ENCODE measurements at places on chromosomes 3 and 15.

DNA sequence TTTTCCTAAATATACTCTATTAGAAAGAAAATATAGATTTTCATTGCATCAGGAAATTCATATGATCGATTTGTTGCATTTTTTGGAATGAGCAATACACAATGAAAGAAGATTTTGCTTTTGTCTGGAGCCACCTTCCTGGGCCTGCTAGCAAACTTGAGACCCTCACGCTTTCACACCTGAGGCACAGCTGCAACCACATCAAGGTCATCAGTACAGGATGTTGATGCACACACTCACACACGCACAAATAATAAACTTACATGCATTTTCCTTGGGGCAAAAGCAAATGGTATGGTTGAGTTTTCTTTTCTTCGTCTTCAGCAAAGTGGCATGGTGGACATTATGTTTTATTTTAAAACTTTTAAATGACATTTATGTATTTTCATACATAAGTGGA is 64.8 kb upstream of the SATB1 start:
- ATAC-seq, result no peak

- no peak for ATAC-seq
Observed at GRCh38 chr15:86001200-86001599, 78.5 kb upstream of the AGBL1 start.

GRCh38 chr3:16975083-16975482 is 90.3 kb downstream of the PLCL2 start:
- peak; percentile 80 for ATAC-seq

GRCh38 chr15:85642065-85642692 is 152.5 kb downstream of the KLHL25 start:
- no peak for ATAC-seq

DNA sequence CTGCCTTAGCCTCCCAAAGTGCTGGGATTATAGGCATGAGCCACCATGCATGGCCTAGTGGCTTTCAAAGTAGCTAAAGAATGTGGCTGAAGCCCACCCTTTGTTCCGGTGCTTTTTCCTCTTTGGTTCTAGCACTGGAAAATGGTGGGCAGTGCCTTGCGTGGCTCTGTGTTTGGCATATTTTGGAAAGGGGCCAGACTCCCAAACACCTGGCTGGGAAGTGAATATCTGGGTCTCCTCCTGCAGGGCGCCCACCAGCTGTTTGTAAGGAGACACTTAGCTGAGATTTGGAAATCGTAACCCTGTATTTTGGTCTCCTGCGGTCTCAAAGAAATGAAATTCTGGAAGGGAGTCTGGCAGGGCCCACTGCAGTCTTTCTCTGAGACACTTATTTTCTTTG is 336.4 kb downstream of the IL20RB start:
- ATAC-seq, result no peak

DNA sequence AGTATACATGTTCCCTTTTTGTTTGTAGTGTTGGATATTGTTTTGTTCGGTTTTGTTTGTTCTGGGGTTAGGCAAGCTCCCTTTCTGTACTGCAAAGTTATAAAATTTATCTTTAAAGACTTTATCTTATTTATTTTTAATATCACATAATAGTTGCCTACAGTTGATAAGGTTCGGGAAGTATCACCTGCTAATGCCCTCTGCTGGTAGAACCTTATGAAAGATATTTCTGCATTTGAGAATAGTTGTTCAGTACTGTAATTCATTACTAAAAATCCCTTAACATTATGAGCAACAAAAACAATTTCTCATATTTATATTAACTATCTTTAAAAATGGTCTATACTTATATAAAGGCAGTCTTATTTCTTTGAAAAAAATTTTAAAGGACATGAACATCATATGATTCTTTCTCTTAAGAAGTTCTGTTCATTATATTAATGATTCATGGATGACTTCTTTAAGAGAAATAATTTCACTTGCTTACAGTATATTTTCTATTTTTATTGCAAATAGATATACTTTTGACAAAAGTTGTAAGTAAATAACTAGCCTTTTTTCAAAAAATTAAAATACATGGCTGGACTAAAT is 1126.8 kb downstream of the SI start:
- ATAC-seq, result no peak

DNA sequence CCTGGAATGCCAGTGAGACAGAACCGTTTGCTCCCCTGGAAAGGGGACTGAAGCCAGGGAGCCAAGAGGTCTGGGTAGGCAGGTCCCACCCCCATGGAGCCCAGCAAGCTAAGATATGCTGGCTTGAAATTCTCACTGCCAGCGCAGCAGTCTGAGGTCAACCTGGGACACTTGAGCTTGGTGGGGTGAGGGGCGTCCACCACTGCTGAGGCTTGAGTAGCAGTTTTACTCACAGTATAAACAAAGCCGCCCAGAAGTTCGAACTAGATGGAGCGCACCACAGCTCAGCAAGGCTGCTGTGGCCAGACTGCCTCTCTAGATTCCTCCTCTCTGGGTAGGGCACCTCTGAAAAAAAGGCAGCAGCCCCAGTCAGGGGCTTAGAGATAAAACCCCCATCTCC is 33.6 kb downstream of the CEP70 start:
- ATAC-seq, result no peak
